ENCODE measurements at places on chromosomes 7 and 10.

- no peak for DNase-seq
These were observed 150.6 kb downstream of the AKR1D1 start for GRCh38 chr7:138226745-138227279.

DNA sequence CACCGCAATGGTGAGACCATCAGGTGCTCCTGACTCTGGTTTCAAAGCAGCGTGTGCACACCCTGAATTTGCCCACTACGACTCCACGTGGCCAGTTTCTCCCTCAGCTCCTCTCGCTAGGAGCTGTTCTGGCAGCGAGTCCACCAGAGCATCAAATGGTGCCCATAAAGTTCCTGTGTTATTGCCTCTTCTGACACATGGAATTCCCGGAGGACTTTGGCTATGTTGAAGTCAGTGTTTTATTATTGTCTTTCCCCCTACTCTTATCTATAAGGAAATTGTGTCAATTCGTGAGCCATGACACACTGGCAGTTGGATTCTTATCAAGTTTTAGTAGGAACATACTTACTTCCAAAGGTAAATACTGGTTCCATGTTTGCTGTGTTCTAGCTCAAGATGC lies 53.9 kb upstream of the NPVF start:
- no peak for DNase-seq

DNA sequence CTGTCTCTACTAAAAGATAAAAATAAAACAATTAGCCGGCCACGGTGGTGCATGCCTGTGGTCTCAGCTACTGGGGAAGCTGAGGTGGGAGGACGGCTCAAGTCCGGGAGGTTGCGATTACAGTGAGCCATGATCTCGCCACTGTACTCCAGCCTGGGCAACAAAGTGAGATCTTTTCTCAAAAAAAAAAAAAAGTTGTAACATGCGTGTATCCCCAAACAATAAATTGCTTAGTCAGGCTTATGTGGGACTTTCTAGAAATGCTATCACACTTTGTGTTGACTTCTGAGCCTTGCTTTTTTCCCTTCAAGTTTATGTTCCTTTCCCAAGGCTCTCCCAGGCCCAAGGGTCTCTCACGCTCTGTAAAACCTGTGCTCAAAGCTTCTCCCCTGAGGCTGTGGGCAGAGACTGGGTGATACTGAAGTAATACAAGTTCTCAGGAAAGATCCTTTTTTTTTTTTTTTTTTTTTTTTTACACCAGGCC lies 88.0 kb upstream of the TNS3 start:
- DNase-seq, result no peak

- DNase-seq, result no peak
These were observed 553.3 kb upstream of the FZD8 start for GRCh38 chr10:36195364-36195763.

- no peak for DNase-seq
These were observed 7.9 kb downstream of the ESYT2 start for GRCh38 chr7:158821171-158822031.

- DNase-seq, result no peak
These were observed 40.8 kb upstream of the CTBP2 start for GRCh38 chr10:125201108-125201524.

DNA sequence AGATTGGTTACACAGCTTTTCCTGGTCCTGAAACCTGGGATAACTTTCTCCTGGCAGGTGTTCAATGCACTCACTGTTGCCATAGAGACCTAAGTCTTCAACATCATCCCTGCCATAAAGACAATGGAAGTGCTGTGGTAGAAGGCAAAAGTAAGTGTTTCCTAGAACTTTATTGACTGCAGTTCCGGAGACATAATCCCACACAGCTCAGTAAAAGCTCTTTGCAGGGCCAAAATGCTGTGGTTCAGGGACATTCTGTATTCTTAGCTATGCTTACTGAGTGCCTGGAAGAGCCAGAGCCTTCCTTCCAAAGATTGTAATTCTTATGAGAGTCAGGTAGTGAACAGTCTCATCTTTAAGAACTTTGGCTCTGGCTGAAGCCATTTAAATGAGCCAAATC lies 5.3 kb downstream of the WIPF3 start:
- no peak for DNase-seq

GRCh38 chr10:114674346-114674745 lies 16.3 kb upstream of the ABLIM1 start:
- no peak for DNase-seq

DNA sequence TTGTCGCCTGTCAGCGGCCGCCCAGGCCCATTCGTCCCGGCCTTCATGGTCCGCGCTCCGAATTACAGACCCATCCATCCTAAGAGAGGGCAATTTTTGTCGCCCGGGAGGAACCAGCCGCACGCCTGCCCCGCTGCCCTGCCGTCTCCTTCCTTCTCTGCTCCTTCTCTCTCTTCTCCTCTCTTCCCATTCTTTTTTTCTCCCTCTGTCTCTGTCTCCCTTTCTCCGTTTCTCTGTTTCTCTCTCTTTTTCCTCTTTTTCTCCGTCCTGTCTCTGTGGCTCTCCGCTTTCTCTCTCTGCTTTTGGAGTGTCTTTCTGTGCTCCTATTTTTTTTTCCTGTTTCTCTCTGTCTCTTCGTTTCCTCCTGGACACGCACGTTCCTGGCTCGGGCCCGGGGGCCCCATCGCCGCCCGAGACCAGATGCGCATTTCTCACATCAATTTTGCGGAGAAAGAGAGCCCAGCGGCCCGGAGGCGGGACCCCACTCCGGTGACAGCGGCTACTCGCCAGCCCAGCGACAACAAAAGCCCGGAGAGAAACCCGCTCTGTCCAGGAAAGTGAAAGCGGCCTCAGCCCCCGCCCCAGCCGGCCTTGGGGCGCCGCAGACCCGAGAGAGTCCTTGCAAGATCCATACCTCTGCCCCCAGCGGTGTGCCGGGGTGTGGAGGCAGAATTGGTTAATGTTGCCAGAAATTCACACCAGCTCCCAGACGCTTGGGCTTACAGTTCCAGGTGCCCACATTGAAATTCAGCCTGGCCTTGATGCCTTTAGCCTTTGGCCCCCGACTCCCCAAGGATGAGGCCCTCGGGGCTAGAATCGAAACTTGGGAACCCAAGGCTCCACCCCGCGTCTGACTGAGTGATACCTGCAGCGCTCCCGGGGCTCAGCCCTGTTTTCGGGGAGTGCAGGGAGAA lies 4.1 kb downstream of the LBX1 start:
- DNase-seq, result no peak

- no peak for DNase-seq
These were observed 83.6 kb downstream of the LRRN3 start for GRCh38 chr7:111174510-111174909.

GRCh38 chr7:8357536-8357935 lies 75.9 kb upstream of the NXPH1 start:
- DNase-seq, result no peak

- DNase-seq, result no peak
These were observed 122.0 kb downstream of the AGMO start for GRCh38 chr7:15439853-15440252.

GRCh38 chr7:105429746-105430612 lies 41.3 kb upstream of the SRPK2 start:
- DNase-seq, result peak; percentile 46

DNA sequence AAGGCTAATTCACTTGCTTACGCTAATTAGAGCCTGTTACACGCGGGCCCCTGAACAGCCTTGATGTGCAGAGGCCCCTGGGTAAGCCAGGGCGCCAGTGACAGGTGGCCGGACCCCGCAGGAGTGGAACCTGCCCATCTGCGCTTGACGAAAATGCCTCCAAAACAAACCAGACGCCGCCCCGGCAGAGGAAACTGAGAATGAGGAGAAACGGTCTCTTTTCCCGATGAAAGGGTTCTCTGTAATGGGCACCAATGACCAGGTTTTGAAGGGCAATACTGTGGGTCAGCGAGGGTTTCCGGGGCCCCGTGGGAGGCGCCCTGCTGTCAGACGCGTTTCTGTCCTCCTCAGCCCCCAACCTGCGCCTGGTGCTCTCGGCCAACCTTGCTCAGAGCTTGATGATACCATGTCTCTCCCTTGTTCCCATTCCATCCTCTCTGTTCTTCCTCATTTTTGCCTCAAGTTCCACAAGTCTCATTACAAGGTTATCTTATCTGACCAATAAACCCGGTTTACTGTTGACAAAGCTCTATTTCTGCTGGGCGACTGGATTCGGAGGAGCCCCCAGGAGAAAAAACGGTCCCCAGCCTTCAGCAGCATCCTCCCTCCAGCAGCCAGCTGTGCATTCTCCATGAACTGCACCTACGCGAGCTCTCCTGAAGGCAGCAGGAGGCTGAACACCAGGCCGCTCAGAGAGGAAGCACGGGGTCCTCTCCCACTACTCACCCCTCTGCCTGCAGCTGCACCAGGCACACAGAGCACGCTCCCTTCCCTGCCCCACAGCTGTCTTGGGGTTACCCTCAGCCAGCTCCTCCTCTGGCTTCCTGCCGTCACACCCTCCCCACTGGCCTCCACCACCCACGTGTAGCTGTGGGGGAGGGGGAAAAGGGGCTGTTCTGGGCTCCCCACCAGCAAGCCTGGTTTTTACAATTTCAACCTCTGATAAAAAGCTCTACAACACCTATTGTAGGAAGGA lies 202.0 kb downstream of the MAD1L1 start:
- DNase-seq, result no peak

- no peak for DNase-seq
These were observed 81.0 kb downstream of the PPP1R3C start for GRCh38 chr10:91551856-91552255.

GRCh38 chr7:7251742-7252141 lies 69.4 kb downstream of the C1GALT1 start:
- DNase-seq, result no peak

GRCh38 chr10:93615576-93616235 lies 3.4 kb downstream of the PDE6C start:
- DNase-seq, result no peak

DNA sequence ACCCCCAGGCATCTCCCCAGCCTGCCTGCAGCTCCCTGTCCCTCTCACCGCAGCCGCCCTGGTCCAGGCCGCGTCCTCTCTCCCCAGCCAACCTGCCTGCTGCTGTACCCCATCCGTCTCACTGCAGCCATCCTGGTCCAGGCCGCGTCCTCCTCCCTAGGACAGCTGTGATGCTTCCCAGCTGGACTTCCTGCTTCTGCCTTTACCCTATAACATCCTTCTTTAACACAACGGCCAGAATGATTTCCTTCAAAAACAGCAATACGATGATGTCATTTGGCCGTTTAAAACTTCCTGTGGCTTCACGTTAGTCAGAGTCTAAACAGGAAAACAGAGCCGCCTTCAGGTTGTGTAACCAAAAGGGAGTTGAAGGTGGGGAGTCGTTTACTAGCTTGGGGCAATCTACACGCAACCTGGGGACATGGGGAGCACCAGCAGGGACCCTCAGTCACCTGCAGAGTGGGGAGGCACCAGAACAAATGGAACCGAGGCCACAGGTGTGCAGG lies 32.2 kb upstream of the ZFAND2A start:
- no peak for DNase-seq

GRCh38 chr10:129959544-129960480 lies 4.3 kb downstream of the EBF3 start:
- no peak for DNase-seq

DNA sequence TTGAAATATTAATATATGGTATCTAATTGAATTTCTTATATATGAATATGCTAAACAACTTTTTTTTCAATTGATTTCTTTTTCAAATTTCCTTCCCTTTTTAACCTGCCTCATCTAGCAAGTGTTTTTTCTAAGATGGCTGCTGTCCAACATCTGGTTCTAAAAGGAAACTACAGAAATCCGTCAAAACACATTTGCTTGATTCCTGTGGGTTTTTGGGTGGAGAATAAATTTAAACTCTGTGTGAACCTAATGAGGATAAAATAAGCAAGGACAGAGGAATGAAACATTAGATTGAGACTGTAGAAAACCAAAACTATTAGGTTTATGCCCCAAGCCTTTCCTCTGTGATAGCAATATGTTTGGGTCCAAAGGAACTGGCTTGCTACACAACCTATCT lies 75.5 kb upstream of the STARD3NL start:
- DNase-seq, result no peak

GRCh38 chr10:70540089-70540788 lies 61.7 kb downstream of the PALD1 start:
- peak; percentile 46 for DNase-seq

DNA sequence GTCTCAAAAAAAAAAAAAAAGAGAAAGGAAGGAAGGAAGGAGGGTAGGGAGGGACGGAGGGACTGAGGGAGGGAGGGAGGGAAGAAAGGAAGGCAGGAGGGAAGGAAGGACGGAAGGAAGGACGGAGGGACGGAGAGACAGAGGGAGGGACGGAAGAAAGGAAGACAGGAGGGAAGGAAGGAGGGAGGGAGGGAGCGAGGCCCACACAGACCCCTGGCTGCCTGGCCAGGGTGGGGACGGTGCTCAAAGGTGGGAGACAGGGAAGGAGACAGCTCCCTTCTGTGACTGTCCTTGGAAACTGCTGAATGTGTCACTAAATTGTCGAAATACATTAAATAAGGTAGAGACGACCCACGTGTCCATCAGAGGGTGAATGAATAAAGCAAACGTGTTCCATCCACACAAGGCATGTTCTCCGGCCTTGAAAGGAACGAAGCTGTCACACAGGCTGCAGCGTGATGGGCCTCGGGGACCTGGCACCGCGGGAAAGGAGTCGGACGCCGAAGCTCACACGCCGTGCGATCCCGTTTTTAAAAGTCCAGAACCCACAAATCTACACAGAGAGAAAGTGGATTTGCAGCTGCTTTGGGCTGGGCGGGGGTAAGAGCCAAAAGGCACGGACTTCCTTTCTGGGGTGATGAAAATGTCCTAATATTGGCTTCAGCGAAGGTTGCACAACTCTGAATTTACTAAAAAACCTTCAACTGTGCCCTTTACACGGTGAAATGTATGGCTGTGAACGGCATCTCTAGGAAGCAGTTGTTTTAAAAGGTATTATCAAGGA lies 23.3 kb downstream of the ADAP1 start:
- no peak for DNase-seq

GRCh38 chr7:139382439-139382838 lies 22.7 kb downstream of the LUC7L2 start:
- no peak for DNase-seq

DNA sequence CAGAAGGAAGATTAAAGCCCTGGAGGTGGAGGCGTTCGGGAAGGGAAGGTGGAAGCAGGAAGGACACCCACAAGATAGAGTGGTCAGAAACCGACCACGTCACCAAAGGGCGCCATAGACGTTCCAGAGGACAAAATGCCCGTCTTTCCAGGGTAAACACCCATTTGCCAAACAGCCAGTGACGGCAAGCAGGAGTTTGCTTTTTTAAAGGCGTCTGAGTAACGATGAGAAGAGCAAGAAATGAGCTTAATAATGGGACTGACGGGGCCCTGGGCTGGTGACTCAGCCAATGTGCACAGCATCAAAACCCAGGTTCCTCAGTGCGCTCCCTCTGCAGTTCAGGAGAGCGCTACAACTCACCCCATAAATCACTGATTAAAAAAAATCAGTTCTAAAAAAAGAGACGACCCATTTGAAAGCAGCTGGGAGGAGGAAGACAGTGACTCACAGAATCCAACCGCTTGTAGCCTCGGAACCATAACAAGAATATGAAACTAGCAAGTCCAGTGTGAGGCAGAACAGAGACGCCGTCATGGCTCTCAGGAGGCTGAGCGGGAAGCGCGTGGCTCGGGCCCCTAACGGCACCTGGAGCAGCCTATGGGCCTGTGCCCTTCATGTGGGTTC lies 5.9 kb downstream of the DIP2C start:
- no peak for DNase-seq

GRCh38 chr7:105209870-105210269 lies 178.9 kb downstream of the SRPK2 start:
- no peak for DNase-seq

- DNase-seq, result peak; percentile 4
These were observed 14.3 kb upstream of the ZNF467 start for GRCh38 chr7:149787428-149788299.
